Neural crest cell (in vitro differentiated cells): ENCODE measurements at places on chromosomes 5 and 9.

DNA sequence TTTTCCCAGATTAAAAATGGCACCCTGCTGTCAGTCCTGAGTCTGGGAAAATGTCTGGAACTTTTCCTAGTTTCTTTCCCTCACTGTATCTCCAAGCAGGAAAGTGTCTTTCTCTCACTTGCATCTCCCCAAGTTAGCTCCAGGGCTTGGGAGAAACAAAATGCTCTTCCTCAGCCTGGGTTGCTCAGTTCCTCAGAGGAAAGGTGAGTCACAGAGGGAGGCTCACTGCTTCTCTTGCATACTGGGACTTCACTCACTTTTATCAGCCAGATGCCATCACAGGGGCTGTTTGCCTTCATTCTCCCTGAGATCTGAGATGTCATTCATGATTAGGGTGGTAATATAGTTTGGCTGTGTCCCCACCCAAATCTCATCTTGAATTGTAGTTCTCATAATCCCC lies 519.9 kb downstream of the SEMA5A start:
- DNase-seq = no peak

DNA sequence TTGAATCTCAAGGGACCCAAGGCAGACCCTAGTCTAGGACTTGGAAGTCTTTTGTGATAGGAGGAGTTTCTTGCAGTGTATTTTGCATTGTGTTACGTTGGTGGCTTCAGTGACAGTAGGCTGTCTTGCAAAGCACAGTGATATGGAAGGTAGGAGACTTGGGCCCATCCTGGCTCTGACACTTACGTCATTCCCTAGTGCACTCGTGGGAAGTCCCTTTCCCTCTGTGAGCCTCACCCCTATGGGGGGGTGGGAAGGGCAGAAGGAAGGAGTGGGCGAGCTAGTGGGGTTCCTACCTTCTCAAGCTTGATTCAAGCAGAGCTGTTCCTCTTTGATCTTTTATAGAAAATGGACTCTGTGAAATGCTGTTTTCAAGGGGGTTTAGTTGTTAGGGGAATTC lies 9.2 kb upstream of the TEX53 start:
- DNase-seq = no peak

DNA sequence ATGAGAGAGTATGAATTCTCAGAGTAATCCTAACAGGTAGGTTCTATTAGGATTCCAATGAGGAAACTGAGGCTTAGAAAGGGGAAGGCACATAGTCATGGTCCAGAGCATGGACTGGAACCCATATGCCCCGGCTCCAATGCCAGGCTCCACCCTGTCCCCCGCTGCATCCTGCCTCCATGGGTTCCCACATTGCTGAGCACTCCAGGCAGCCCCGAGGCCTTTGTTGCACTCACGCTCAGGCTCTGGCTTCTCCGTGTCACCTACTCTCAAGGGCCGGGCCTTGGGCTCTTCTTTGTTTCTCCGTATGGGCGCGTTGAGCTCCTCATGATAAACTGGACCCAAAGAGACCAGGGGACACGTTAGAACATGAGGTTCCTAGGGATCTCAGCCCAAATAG lies 5.0 kb upstream of the TOR1A start:
- no peak for DNase-seq

DNA sequence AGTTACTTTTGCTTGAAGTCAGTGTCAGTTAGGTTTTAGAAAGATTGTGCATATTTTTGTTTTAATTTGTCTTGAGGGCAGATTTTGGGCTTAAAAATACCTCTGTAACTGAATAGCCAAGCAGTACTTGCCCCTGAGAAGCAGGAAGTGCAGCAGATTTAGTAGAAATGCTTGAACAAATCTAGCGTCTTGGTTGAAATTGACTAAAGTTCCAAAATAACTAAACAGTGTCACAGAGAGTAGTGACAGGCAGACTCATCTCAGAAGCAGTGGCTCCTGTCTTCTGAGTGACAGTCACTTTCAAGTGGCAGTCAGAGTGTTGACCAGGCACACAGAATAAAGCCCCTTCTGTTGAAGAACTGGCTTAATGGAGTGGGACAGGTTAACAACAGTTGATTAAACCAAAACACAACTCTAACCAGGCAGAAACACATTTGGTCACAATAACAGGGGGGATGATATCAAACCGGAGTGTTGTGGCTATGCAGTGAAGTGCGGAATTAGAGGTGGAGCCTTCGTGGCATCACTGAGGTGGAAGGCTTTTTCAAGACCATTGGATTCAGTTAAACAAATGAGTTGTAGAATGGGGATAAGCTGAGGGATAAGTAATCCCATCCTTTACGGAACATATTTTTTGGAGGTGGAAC lies 29.1 kb downstream of the TRIO start:
- DNase-seq = no peak

- DNase-seq = no peak
Measured at GRCh38 chr5:116475338-116475737, 99.3 kb downstream of the SEMA6A start.

- DNase-seq = no peak
Measured at GRCh38 chr9:76852026-76852425, 53.9 kb downstream of the PRUNE2 start.

- no peak for DNase-seq
Measured at GRCh38 chr9:88544245-88544644, 9.3 kb downstream of the NXNL2 start.
